ENCODE measurements at places on chromosomes 11 and 22. TPM values are rescaled to one million over a fixed set of nuclear protein-coding genes. Genes with fewer than 3 reads are reported as not detected.

Gene CPT1B
- 123 TPM for total RNA-seq

Gene PRR33
- total RNA-seq: 0.06 TPM

Gene PHOX2A
- total RNA-seq: 1.3 TPM

Gene YPEL4
- total RNA-seq: 3.4 TPM

Gene TNNI2
- not detected for total RNA-seq

Gene PAMR1
- total RNA-seq: 1.5 TPM

Gene PIH1D2
- total RNA-seq: 31.2 TPM

Gene RAPSN
- total RNA-seq: 0.19 TPM

Gene OR6T1
- total RNA-seq: not detected

Gene MS4A15
- total RNA-seq: 0.56 TPM

Gene CASP12
- 0.31 TPM for total RNA-seq

Gene KCNK7
- 2.5 TPM for total RNA-seq

Gene SLC15A3
- total RNA-seq: 9.3 TPM

Gene KCNJ11
- 1.4 TPM for total RNA-seq

Gene KRTAP5-9
- total RNA-seq: 1.4 TPM

Gene SLC25A22
- total RNA-seq: 42.4 TPM

Gene SCN4B
- total RNA-seq: 1.9 TPM

Gene PHETA2
- 3.8 TPM for total RNA-seq

Gene MPST
- 99.6 TPM for total RNA-seq

Gene SERPIND1
- 0.25 TPM for total RNA-seq

Gene OR52E8
- 3.0 TPM for total RNA-seq

Gene SCGB1C1
- not detected for total RNA-seq

Gene CD3D
- total RNA-seq: not detected

Gene NECTIN1
- total RNA-seq: 5.2 TPM

Gene PHF21A
- 83.2 TPM for total RNA-seq

Gene SLCO2B1
- 46.2 TPM for total RNA-seq

Gene FXYD2
- total RNA-seq: 7.6 TPM

Gene ZNF215
- total RNA-seq: 4.5 TPM

Gene NXPE4
- not detected for total RNA-seq

Gene MS4A3
- total RNA-seq: 1.7 TPM

Gene CCDC15
- 14.9 TPM for total RNA-seq

Gene HBE1
- 0.87 TPM for total RNA-seq

Gene FOLR2
- total RNA-seq: 8.7 TPM

Gene OR8A1
- 0.50 TPM for total RNA-seq

Gene FOLR1
- not detected for total RNA-seq

Gene C22orf15
- 0.68 TPM for total RNA-seq

Gene RHOD
- 11.1 TPM for total RNA-seq

Gene TTC36
- total RNA-seq: 4.9 TPM

Gene OR8D4
- 11.7 TPM for total RNA-seq

Gene CALCA
- not detected for total RNA-seq

Gene KCNJ5
- 1.5 TPM for total RNA-seq

Gene GPR83
- total RNA-seq: 0.74 TPM

Gene C11orf52
- total RNA-seq: 1.4 TPM

Gene POTEH
- total RNA-seq: 57.6 TPM

Gene APOL1
- total RNA-seq: 9.4 TPM

Gene GLYATL1
- total RNA-seq: not detected

Gene NRGN
- total RNA-seq: 3.0 TPM

Gene CFAP300
- total RNA-seq: 15.1 TPM

Gene ANKK1
- 2.1 TPM for total RNA-seq

Gene PTPRJ
- 4.3 TPM for total RNA-seq

Gene BRSK2
- total RNA-seq: 49.1 TPM

All from testis (tissue), 5 donors.